Small intestine (tissue), 16 donors: ENCODE measurements at places on chromosomes 1 and 21.

DNA sequence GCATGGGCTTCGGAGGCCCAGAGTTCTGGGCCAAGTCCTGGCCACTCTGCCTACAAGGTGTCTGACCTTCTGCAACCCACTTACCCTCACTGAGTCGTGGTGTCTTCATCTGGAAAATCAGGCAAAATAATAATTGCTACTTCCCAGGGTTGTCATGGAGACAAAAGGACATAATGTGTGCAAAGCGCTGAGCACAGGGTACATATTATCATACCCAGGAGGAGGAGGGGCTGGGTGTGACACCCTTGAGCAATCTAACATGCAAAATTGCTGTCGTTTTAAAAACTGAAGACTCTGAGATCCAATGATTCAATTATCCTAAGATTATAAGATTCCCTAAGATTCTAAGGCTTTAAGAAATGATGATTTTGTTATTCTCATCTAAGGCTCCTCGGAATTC is 459.5 kb downstream of the PTPRU start:
- no peaks in the 10 kb centered on the region for H3K4me1 ChIP-seq
- H3K4me3 ChIP-seq = no peak overlapping the region
- H3K27ac ChIP-seq = no peak overlapping the region
- H3K36me3 ChIP-seq = no peaks in the 10 kb centered on the region
- H3K27me3 ChIP-seq = no peaks in the 10 kb centered on the region
- no peak for DNase-seq

DNA sequence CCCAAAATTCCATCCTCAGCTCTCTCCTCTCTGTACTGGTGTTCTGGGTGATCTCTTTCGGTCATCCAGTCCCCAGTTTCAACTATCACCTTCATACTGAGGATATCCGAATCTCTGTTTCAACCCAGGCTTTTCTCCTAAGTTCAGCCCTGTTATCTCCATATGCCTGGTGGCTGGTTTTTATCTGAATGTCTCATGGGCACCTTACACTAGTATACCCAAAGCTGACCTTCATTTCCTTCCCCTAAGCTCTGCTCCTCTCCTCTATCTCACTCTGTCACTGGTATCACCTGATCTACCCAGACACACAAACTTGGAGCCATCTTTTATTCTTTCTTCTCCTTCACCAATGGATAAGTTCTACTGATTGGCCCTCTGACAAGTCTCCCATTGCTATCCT is 53.0 kb downstream of the LRRC71 start:
- H3K36me3 ChIP-seq = peaks cover 32% of the 10 kb centered on the region
- no peak for DNase-seq
- H3K27me3 ChIP-seq = no peaks in the 10 kb centered on the region
- H3K4me1 ChIP-seq = no peaks in the 10 kb centered on the region
- no peak overlapping the region for H3K4me3 ChIP-seq

GRCh38 chr1:12206792-12207424 is 22.9 kb upstream of the VPS13D start:
- no peak overlapping the region for H3K4me3 ChIP-seq
- no peak for DNase-seq
- H3K27ac ChIP-seq = no peak overlapping the region
- peaks cover 40% of the 10 kb centered on the region for H3K36me3 ChIP-seq
- no peaks in the 10 kb centered on the region for H3K4me1 ChIP-seq
- no peaks in the 10 kb centered on the region for H3K27me3 ChIP-seq

- H3K36me3 ChIP-seq = peaks cover 2% of the 10 kb centered on the region
- H3K4me1 ChIP-seq = no peaks in the 10 kb centered on the region
- H3K4me3 ChIP-seq = no peak overlapping the region
- no peak overlapping the region for H3K27ac ChIP-seq
- H3K27me3 ChIP-seq = no peaks in the 10 kb centered on the region
These were observed 4.8 kb upstream of the CTRC start for GRCh38 chr1:15433471-15433870.

- no peaks in the 10 kb centered on the region for H3K27me3 ChIP-seq
- no peaks in the 10 kb centered on the region for H3K36me3 ChIP-seq
- no peak overlapping the region for H3K4me3 ChIP-seq
- no peak overlapping the region for H3K27ac ChIP-seq
- no peak for DNase-seq
These were observed 112.6 kb upstream of the B3GALT2 start for GRCh38 chr1:193299038-193299437.

GRCh38 chr21:26351661-26352060 is 181.1 kb upstream of the APP start:
- H3K27ac ChIP-seq = no peak overlapping the region
- no peaks in the 10 kb centered on the region for H3K27me3 ChIP-seq
- no peak for DNase-seq
- H3K4me1 ChIP-seq = no peaks in the 10 kb centered on the region
- H3K4me3 ChIP-seq = no peak overlapping the region
- no peaks in the 10 kb centered on the region for H3K36me3 ChIP-seq

DNA sequence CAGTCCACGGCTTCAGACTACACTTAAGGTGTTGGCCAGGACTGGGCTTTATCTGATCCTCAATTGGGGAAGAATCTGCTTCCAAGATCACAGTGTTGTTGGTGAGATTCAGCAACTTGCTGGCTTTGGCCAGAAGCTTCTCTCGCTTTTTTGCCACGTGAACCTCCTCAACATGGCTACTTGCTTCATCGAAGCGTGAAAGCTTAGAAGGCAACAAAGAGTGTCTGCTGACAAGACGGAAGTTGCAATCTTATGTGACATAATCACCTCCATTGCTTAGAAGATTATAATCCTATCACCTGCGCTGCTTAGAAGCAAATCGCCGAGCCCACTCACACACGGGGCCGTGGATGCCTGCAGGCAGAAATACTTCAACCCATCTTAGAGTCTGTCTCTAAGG is 10.4 kb upstream of the ITPKB start:
- H3K27me3 ChIP-seq = no peaks in the 10 kb centered on the region
- no peaks in the 10 kb centered on the region for H3K4me1 ChIP-seq
- DNase-seq = no peak
- no peak overlapping the region for H3K4me3 ChIP-seq
- H3K36me3 ChIP-seq = no peaks in the 10 kb centered on the region
- no peak overlapping the region for H3K27ac ChIP-seq

DNA sequence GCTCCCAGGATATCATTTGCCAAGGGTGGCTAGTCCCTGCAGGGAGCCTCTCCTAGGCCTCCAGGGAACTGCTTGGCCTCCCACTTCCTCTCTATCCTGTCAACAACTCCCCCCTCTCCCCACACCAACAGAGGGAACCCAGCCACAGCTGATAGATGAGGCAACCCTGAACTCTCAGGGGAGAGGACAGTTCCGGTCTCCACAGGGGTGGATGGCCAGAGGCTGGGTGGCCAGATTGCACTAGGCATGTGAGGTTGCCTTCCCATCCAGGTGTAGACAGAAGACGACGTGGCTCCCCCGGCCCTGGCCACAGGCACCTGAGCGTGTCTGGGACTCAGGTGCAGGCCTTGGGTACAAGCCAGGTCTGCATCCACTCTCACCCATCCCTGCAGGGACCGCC is 53.3 kb downstream of the TOR1AIP2 start:
- DNase-seq = no peak
- H3K4me1 ChIP-seq = no peaks in the 10 kb centered on the region
- H3K27ac ChIP-seq = no peak overlapping the region
- no peak overlapping the region for H3K4me3 ChIP-seq

GRCh38 chr1:70536708-70537366 is 125.8 kb downstream of the CTH start:
- no peak overlapping the region for H3K27ac ChIP-seq
- no peak for DNase-seq
- H3K36me3 ChIP-seq = no peaks in the 10 kb centered on the region
- no peaks in the 10 kb centered on the region for H3K4me1 ChIP-seq
- H3K4me3 ChIP-seq = no peak overlapping the region

DNA sequence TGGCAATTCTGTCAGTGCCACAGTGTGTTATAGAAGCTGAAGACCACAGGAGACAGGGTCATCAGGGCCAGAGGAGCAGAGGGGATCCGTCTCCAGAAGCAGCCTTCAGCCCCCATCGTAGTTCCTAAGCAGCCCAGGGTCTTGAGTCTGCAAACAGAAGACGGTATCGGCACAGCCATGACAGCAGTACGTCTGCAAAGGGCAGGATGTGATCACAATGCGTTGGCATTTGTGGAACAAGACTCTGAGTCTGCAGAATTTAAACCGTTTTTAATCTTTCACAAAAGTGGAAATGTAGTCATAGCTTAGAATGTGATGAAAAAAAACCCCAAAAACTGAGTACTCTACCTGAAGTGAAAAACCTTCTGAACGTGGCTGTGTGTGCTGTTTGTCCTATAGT is 44.0 kb upstream of the SCCPDH start:
- no peak overlapping the region for H3K4me3 ChIP-seq
- peaks cover 2% of the 10 kb centered on the region for H3K4me1 ChIP-seq
- H3K27me3 ChIP-seq = no peaks in the 10 kb centered on the region
- DNase-seq = no peak

DNA sequence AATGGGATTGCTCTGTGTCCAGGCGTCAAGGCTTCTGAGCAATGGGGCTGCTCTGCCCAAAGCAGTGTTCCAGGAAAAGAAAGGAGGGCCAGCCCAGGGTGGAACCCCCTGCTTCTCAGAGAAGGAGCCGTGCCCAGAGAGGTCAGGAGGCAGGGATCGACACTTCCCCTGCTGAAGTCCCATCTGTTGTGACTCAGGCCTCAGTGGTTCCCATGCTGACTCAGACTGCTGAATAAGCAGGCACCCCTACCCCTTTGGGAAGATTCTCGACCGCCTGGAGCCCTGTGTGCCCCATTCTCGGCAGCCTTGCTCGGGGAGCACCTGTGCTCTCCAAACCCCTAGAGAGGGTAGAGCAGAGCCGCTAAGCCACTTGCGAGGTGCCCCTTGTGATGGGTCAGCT is 23.9 kb downstream of the PKP1 start:
- H3K4me1 ChIP-seq = peaks cover 3% of the 10 kb centered on the region
- no peak overlapping the region for H3K4me3 ChIP-seq
- H3K36me3 ChIP-seq = no peaks in the 10 kb centered on the region
- H3K27me3 ChIP-seq = no peaks in the 10 kb centered on the region
- no peak for DNase-seq
- no peak overlapping the region for H3K27ac ChIP-seq

DNA sequence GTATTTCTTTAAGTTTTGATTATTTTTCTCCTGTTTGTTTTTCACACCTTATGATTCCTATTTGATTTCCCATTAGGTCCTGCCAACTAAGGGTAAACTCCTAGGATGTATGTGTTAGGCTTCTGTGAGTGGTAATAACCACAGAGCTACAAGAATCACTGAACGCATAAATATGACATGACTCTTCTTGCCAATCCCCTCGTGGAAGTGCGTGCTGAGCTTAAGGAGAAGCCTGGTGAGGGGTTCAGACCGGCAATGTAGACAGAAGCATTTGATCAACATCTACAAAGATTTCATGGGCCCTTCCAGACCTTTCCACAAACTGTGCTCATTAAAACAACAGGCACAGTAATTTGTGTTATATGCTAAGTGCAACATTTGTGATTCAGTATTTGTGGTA is 273.8 kb upstream of the SNX7 start:
- no peak for DNase-seq
- no peaks in the 10 kb centered on the region for H3K4me1 ChIP-seq
- no peak overlapping the region for H3K4me3 ChIP-seq
- no peaks in the 10 kb centered on the region for H3K36me3 ChIP-seq
- H3K27me3 ChIP-seq = no peaks in the 10 kb centered on the region
- peak overlapping the region; percentile 39 for H3K27ac ChIP-seq

GRCh38 chr1:25037174-25038074 is 107.3 kb upstream of the RUNX3 start:
- H3K36me3 ChIP-seq = no peaks in the 10 kb centered on the region
- no peaks in the 10 kb centered on the region for H3K27me3 ChIP-seq
- H3K27ac ChIP-seq = no peak overlapping the region
- peak; percentile 57 for DNase-seq

GRCh38 chr1:182723200-182723599 is 38.8 kb upstream of the RGS8 start:
- H3K4me3 ChIP-seq = no peak overlapping the region
- no peaks in the 10 kb centered on the region for H3K4me1 ChIP-seq
- no peak for DNase-seq
- H3K36me3 ChIP-seq = no peaks in the 10 kb centered on the region
- H3K27ac ChIP-seq = no peak overlapping the region

DNA sequence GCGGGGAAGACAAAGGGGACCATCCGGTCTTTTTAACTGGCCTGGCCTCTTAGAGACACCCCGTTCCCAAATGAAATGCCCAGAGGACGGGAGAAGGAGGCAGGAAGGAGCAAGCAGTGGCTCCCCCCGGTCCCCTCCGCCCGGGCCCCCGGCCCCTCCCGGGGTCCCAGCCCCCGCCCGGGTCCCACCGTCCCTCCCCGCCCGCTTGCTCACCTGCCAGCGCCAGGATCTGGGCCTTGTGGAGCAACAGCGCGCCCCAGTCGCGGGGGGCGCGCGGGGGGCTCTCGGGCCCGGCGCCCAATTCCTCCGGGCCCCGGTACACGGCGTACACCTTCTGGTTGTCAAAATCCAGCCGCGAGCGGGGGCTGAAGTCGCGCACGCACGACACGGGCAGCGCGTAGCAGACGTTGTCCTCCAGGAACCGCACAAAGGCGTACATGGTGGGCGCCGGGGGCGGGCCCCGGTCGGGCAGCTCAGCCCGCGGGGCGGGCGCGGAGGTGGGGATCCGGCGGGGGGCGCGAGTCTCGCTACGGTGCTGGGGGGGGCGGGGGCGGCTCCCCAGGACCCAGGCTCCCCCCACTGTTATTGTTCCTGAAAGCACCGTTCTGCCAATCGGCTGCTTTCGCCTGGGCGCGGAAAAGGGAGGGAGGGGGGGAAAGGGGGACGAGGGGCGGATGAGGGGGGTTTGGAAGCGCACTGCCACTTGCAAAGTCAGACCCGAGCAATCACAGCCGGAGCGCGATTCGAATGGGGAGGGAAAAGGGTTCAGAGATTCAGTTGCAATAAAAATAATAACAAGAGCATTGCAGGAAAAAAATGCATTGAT is at the start of gene BEND5:
Gene BEND5, minus strand, starts transcription at position 499 of the 826 bp plus-strand sequence. Its CDS starts 60 bp downstream, at position 439.
- H3K27me3 ChIP-seq = peaks cover 5% of the 10 kb centered on the region
- no peaks in the 10 kb centered on the region for H3K36me3 ChIP-seq
- H3K4me3 ChIP-seq = peak within 1 kb of the TSS; percentile 62
- peak; percentile 17 for DNase-seq
- H3K27ac ChIP-seq = no peak within 1 kb of the TSS

DNA sequence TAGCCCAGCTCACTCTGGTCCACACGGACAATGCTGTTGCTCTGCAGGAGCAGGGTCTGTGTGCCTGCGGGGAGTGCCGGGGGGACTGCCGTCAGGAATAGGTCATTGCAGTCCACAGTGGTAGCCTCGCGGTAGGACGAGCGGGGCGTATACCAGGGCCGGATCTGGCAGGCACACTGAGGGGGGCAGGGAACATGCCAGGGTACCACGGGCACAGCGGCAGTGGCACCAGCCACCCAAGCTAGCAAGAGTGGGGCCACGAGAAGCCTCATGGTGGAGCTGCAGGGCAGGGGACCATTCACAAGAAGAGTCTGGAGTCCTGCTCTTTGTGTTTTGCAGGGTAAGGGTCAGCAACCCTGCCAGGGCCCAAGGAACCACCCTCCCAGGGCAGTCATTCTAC is 65.8 kb downstream of the LRRN2 start:
- H3K4me1 ChIP-seq = peaks cover 8% of the 10 kb centered on the region
- no peak overlapping the region for H3K4me3 ChIP-seq
- no peaks in the 10 kb centered on the region for H3K27me3 ChIP-seq
- no peak overlapping the region for H3K27ac ChIP-seq
- no peaks in the 10 kb centered on the region for H3K36me3 ChIP-seq
- DNase-seq = no peak
